NCI-H1105 treated with DMSO at 0.1 percent for 48 hours (cell line): ENCODE measurements at places on chromosomes 7 and 10.

DNA sequence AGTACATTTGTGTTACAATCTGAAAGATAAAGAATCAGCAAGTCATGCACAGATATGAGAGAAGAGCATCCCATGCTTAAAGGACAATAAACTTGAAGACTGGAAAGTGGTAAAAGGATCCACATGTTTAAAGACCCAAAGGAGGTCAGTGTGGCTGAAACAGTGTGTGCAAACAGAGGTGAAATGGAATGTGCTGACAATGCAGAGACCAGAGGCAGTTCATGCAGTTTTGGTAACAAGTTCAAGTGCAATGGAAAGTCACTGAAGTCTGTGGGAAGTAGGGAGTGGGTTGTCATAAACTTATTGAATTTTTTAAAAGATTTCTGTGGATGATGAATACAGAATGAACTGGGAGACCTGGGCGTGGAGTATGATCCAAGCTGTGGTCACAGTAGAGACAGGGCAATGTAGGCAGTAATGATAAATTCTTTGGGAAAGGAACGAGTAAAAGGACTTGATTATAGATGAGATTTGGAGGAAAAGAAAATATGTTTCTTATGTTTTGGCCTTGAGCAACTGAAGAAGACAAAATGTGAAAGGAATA is 408.0 kb downstream of the HGF start:
- DNase-seq: no peak

DNA sequence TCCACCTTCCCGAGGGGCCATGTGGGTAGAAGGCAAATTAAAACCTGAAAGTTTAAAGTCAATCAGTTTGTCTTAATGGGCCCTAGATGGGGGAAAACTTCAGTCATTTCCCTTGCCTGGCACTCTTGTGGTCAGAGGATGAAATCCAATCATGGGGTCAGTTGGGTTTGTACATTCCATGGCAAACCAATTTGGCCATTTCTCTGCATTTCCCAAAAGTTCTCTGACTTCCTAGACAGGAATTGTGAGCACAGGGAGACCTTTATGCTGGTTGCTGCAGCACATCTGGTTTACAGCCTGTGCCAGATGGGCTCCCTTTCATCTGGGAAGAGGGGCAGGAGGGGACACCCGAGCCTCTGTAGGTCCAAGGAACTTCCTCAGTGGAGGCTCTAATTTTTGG is 113.0 kb downstream of the CYP26A1 start:
- DNase-seq: no peak

DNA sequence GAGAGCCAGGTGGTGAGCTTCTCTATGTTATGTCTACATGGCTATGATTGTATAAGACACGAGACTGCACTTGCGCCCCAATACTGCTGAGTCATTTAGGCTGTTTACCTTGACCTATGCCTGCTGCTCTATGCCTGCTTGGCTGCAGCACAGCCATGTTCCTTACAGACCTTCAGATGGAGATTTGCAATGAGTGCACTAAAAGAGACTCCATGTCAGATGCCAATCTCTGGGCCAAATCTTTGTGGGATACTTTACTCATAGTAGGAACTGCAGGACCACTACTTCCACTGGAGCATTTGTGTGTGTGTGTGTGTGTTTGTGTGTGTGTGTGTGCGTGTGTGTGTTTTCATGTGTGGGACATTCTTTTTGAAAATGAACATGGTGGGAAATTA is 50.0 kb upstream of the KMT2E start:
- DNase-seq: no peak

DNA sequence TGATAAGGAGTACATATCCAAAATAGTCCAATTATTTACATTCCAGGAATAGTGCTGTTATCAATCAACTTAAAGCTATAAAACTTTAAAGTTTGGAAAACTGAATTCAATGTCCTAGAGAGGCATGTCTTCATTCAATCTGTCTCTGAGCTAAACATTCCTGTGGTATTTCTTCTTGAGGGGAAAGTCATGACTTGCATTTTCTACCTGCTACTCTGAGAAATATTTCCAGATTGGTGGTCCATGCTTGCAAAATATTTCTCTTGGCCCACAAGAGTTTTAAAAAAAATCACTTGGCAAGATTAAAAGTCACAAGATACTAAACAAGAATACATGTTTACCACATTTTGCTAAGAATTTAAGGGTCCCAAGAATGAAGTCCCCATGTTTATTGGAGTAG is 63.6 kb upstream of the HGF start:
- DNase-seq: no peak

- DNase-seq: no peak
Observed at GRCh38 chr7:51114501-51114900, 202.1 kb downstream of the COBL start.

- no peak for DNase-seq
Observed at GRCh38 chr10:37733822-37734221, 123.6 kb downstream of the ZNF248 start.

GRCh38 chr7:7212612-7213011 is 30.3 kb downstream of the C1GALT1 start:
- no peak for DNase-seq

DNA sequence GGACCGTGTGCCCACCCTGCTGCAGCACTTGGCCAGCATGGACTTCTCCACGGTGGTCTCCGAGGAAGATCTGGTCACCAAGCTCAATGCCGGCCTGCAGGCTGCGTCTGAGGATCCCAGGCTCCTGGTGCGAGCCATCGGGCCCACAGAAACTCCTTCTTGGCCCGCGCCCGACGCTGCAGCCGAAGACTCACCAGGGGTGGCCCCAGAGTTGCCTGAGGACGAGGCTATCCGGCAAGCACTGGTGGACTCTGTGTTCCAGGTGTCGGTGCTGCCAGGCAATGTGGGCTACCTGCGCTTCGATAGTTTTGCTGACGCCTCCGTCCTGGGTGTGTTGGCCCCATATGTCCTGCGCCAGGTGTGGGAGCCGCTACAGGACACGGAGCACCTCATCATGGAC is 1.4 kb downstream of the RBP3 start:
- no peak for DNase-seq

DNA sequence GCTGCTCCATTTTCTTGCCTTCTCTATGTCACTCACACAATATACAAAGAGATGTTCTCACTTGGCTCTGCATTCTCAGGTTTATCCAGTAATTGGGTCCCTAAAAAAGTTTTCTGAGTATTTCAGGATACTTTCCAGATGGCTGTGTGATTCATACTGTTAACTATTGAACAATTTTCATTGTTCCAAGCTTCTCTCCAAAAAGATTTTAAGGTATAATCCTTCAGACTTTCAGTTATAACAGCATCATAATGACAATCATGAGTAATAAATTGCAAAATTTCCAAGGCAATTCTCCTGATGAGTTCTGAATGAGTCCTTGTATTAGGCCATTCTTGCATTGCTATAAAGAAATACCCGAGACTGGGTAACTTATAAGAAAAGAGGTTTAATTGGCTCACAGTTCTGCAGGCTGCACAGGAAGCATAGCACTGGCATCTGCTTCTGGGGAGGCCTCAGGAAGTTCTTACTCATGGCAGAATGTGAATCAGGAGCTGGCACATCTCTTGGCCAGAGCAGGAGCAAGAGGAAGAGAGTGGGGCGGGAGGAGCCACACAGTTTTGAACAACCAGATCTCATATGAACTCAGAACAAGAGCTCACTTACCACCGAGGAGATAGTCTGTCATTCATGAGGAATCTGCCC is 148.1 kb downstream of the SLC16A9 start:
- no peak for DNase-seq

DNA sequence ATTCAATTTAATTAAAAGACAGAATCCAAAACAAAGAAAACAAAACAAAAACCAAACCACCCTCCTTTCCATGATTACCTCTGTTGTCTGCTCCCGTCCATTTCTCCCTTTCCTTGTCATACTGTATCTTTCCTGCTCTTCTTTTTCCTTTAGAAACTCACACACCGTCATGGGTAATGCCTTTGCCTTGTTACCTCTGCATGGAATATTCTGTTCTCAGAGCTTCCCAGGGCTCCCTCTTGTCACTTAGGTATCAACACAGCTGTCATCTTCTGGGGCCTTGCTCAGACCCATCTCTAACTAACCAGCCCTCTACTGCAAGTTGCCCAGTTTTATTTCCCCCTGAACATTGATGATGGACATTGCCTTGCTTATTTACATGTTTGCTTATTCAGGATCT is 30.2 kb upstream of the GIMAP8 start:
- DNase-seq: no peak

GRCh38 chr7:128100225-128100948 is 69.2 kb upstream of the LRRC4 start:
- DNase-seq: no peak

DNA sequence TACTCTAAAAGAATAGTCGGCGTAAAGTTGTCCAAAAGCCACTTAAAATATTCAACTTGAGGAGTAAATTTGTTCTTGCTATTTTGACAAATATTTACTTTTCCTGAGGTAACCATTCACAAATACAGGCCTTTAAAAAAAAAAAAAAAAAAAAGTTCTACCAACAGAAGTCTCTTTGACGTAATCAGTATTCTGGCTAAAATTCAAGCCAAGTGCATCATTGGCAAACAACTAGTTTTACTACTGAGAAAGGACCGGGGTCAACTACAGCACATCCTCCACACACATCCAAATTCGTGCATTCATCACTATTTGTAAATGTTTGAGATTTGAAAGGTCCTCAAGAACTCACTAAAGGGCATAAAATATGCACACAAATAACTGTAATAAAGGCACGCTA is 2.0 kb downstream of the OAT start:
- no peak for DNase-seq

- DNase-seq: no peak
Observed at GRCh38 chr10:73003822-73004221, 49.2 kb upstream of the PLA2G12B start.

GRCh38 chr10:64209561-64209960 is 688.4 kb downstream of the REEP3 start:
- DNase-seq: no peak

- no peak for DNase-seq
Observed at GRCh38 chr7:106720641-106721040, 59.7 kb upstream of the CCDC71L start.

GRCh38 chr10:29055101-29055500 is 233.8 kb upstream of the LYZL1 start:
- DNase-seq: no peak

DNA sequence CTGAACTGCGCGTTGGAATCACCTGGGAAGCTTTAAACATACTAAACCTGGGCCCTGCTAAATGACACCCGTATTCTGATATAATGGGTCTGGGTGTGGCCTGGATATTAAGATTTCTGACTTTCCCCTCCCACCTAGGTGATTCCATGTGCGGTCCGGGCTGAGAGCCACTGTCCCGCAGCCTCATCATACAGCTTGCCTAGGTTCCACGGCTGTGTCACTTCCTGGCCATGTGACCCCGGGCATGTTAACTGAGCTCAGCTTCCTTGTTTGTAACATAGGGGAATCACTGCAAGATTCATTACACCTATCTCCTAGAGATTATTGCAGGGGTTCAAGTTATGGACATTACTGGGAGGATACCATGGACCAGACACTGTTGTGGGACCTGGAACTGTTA is 472.7 kb upstream of the GALNT17 start:
- no peak for DNase-seq

DNA sequence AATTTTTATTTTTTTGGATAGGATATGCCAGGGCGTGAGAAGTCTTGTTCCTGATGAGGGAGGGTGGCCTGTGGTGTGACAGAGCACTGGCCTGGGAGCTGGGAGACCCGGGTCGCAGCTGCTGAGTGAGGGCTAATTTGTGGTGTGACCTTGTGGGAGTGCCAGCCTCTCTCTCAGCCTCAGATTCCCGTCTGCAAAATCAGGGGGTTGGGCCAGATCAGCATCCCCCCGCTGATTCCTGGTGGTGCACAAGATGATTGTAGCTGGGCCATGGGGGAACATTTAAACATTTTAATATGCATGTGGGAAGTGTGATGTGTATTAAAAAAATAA is 14.9 kb downstream of the TSPAN15 start:
- DNase-seq: no peak

DNA sequence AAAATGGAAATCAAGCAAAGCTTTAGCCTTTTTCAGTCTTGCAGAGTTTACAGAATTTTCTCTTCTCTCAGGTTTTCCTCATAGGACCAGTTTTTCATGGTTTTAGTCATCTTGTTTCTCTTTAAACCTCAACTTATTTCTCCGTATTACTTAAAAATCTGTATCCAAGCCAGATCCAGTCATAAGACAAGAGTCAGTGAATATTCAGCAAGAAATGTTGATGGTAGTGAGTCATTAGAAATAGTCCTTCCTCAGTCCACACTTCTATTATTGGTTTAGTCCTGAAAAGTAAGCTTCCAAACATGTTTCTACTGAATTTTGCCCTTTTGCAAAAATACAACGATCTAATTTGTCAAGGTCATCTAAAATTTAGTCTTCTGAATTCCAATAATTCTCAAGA is 107.0 kb downstream of the VIM start:
- DNase-seq: no peak

DNA sequence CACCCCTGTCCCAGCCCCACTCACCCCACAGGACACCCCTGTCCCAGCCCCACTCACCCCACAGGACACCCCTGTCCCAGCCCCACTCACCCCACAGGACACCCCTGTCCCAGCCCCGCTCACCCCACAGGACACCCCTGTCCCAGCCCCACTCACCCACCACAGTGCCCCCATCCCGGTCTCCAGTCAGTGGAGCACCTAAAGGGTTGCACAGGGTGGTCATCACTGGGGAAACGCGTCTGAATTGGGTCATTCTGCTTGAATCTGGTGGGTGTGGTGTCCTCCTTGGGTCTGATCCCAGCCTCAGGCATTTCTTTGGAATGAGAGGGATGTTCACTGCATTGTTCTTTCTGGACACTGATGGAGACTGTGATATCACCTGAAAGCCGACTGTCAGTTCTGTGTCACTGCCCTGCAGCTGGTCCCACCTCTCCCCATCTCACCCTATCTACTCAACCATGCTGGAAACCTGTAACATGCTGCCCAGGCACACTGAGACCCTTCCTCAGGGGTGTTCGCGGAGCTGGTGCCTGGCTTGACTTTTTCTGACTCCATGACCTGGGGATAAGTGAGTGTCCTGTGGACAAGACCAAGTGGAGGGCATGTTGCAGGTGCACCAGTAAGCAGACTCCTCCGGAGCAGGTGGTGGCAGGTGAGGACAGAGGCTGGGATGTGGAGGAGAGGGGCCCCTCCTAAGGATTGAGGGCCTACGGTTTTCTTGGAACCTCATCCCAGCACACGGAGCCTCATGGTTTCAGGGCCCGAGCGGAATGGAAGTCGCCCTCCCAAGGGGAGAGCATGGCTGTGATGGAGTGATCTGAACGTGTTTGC is 262.5 kb upstream of the PPP2R2D start:
- no peak for DNase-seq

GRCh38 chr7:74417419-74417971 is 36.2 kb upstream of the GTF2IRD1 start:
- DNase-seq: peak; percentile 44

DNA sequence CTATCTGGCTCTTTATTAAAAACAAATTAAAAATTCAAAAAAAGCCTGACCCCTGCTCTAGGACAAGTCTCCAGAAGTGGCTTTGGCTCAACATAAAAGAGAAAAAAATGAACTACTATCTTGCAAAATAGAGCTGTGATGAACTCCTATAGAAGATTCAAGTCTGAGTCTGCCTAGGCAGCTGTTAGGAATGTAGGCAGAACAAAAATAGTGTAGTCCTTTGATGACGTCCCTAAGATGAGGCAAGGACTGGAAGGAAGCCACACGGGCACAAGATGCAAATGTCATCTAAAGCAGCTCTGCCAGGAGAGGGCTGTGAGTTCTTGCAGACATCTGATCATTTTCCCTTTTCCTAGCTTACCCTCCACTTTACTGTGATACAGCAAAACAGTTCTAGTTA is 20.5 kb downstream of the ASNS start:
- DNase-seq: no peak
